Chondrocyte (in vitro differentiated cells): ENCODE measurements at places on chromosomes 6 and 20. TPM values are rescaled to one million over a fixed set of nuclear protein-coding genes. Genes with fewer than 3 reads are reported as not detected.

The TINAG gene
- total RNA-seq: not detected in 3 replicates

The NMBR gene
- not detected in 3 replicates for total RNA-seq

The PTK7 gene
- 282 to 293 TPM (median 288 TPM) in 3 replicates for total RNA-seq

DNA sequence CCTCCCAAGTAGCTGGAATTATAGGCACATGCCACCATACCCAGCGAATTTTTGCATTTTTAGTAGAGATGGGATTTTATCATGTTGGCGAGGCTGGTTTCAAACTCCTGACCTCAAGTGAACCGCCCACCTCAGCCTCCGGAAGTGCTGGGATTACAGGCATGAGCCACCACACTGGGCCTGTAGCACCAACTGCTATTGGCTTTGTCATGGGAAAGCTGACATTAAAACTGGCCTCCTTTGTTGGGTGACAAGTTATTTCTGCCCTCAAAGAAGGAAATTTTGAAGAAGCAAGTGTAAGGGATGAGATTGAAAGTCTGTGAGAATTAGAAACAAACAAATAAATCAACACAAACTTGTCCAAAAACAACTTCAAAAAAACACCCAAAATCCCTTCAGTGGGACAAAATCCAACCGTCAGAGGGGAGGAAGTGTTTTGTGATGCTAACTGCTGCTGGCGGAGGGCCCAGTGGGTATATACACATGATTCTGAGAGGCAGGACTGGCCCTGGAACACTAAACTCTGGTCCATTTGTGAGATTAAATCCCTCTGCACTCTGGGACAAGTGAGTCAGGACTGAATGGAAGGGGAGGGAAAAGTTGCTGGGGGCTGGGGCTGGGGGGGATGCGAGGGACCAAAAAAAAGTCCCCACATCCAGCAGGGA is 87.5 kb upstream of the NAA20 start:
- no peak for DNase-seq

DNA sequence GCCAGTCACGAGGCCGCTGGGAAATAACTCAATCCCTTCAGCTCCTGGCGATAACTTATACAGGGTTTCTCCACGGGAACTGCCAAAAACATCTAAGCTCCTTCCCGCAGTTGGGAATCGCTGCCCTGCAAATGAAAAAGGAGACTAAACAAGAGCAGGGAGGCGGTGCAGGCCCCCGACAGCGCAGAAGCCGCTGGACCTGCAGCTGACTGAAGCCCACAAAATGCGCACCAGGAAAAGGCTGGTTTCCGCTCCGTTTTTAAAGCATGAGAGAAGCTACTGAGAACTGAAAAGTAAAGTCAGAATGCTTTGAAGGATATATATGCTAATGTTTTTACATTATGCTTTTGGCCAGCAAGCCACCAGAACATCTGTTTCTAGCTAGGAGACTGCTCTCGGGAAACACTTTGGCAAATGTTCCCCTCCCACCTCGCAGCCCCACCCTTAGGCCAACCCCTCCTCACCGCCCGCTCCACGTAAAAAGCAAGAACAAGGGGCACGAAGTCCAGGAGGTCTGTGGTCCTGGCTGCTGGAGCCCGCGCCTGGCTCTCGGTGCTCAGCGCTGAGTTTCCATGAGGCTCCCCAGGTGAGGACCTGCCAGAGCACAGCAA is 90.5 kb downstream of the SOD2 start:
- no peak for DNase-seq

GRCh38 chr20:19992996-19993908 is 23.9 kb upstream of the NAA20 start:
- DNase-seq: no peak

- no peak for DNase-seq
Measured at GRCh38 chr6:160238761-160239751, 19.6 kb downstream of the SLC22A2 start.

DNA sequence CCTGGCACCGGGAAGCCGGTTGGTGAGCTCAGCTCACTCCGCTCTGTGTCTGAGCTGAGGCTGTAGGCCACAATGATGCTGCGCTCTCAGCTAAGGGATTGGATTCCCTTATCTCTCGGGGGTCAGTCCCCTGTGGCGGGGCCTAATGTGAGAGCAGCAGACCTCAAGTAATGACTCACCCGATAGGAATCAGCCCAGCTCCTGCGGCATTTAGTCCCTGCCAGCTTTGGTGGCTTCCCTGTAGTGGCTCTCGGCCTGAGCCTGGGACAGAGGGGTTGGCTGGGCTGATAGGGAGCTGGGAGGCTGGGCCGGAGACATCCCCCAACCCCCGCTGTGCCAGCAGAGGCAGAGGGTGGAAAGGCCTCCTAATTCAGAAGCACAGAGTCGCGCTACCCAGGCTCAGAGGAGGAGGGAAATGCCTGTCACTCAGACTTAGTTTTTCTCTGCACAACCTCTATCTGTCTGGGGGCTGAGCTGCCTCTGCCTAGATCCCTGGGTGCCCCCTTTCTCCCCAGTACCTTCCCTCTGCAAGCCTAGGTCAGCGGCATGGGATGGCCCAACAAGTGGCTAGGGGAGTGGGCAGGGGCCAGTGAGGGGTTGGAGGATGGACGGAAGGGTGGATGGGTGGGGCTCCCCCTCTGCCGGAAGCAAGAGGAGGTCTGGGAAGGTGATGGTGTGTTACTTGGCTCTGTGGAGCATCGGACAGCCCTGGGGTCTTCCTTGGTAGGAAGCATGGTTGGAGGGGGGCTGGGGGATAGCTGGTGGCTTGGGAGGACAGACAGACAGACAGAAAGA is 92.2 kb downstream of the CDH22 start:
- no peak for DNase-seq

DNA sequence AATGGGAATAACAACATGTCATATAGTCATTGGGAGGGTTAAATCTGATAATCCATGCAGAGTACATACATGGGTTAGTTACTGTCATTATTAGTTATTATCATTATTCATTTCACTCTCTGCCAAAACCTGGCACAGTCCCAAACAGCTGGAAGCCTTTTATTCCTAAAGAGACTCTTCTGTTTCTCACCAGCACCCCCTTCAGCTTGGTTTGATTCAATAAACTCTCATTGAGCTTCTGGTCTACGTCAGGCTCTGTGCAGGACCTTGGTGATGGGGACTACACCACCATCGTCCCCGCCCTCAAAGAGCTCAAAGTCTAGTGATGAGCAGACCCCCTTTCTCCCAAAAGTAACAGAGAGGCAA is 2.3 kb downstream of the KCNK15 start:
- no peak for DNase-seq

GRCh38 chr6:148765898-148766808 is 19.3 kb downstream of the UST start:
- DNase-seq: no peak

DNA sequence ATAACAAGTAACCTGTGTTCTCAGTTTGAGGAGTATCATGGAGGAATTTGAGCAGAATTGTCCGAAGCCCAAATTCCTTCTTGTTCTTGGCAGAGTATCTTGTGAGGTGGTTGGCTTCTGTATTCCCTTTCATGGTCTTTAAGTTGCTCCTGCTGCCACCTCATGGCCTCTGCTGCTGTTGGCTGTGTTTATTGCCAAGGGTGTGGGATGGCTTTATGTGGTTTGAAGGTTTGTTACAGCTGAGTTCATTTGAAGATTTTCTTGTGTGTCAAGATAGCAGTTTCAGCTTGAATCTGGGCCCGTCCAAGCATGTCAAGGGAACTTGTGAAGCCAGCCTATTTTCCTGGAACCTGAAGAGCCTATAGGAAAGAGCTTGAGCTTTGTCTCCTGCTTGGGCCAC is 20.2 kb upstream of the TTK start:
- DNase-seq: no peak

GRCh38 chr20:12700701-12701100 is 308.1 kb upstream of the SPTLC3 start:
- DNase-seq: no peak

DNA sequence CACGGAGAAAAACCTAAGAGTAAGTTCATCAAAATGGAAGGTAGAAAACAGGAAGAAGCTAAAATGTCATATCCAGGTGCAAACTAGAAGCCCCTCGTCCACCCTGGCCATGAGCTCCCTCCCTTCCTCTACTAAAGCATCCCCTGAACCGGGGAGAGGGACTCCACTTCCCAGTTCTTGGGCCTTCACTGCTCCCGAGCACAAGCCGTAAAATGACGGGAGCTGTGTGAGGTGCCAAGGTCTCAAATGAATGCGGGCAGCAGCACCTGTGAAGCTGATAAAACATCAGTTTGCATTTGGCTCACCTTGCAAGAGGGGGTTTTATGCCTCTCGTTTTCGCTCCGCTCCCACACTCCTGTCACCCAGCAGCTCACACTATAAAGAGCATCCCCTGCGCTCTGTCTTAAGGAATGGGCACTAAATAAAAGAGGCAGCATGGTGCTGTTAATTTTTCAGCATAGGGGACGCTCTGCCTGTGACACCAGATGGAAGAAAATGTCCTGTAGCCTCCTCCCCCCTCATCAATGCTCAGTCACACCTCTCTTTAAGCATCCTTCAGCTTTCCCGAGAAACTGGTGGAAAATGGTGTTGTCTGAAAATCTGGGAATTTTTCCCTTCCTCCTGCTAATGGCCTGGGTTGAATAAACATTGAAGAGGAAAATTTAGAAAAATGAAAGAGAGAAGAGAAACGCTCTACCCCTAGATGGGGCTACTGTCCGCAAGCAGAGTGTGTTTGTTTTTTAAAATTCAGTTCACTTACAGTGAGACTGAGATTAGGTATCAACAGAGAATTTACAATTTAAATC is 563.0 kb upstream of the AGPAT4 start:
- DNase-seq: no peak

GRCh38 chr6:30044630-30045029 is 16.4 kb upstream of the POLR1H start:
- DNase-seq: no peak

GRCh38 chr6:145045582-145045981 is 689.7 kb downstream of the EPM2A start:
- DNase-seq: no peak

GRCh38 chr20:58374027-58374850 is 14.8 kb upstream of the VAPB start:
- no peak for DNase-seq

GRCh38 chr6:162709431-162709830 is 18.1 kb downstream of the PRKN start:
- no peak for DNase-seq

- DNase-seq: no peak
Measured at GRCh38 chr6:84738996-84739865, 25.2 kb downstream of the TBX18 start.

- DNase-seq: no peak
Measured at GRCh38 chr20:34062570-34063482, 49.2 kb downstream of the EIF2S2 start.

- DNase-seq: no peak
Measured at GRCh38 chr6:150606647-150607328, 7.1 kb downstream of the PLEKHG1 start.
